ENCODE measurements at places on chromosomes 1 and 21.

GRCh38 chr1:60891281-60891680, 191.1 kb upstream of the NFIA start:
- DNase-seq = no peak

DNA sequence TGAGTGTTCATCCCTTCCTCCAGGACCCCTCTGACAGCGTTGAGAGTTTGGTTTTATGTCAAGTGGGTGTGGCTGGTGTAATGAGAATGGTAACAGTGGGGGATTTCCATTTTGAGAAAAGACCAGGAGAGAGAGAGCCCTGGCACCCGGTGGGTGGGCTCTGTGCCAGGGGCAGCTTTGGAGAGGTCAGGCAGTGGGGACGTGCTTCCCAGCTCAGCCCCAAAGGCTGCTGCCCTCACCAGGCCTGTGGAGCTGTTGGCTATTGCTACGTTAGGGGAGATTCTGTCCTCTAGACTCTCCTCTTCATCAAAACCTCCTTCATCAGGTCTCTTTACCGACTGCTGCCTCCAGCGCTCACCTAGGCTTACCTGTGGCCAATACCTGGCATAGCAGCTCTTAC, 176.3 kb downstream of the PTPRU start:
- DNase-seq = no peak

DNA sequence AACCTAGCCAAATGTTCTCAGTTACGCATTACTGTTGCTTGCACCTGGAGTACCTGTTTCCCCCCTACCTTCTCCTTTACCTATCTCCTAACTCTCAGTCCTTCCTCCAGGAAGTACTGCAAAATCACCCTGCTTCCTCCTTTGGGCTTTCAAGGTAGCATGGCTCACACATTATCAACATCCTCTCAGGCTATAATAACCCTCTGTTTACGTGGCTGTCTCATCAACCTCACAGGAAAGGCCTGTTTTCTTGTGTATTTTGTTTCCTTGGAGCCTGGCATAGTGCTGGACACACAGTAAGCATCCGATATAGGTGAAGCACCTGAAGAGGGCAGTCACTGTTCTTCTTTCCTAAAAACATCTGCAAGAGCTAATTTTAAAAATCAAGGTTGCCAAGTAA, 32.7 kb upstream of the ANGPTL7 start:
- no peak for DNase-seq

- DNase-seq = no peak
These were observed 7.6 kb downstream of the ENO1 start for GRCh38 chr1:8870616-8871538.

DNA sequence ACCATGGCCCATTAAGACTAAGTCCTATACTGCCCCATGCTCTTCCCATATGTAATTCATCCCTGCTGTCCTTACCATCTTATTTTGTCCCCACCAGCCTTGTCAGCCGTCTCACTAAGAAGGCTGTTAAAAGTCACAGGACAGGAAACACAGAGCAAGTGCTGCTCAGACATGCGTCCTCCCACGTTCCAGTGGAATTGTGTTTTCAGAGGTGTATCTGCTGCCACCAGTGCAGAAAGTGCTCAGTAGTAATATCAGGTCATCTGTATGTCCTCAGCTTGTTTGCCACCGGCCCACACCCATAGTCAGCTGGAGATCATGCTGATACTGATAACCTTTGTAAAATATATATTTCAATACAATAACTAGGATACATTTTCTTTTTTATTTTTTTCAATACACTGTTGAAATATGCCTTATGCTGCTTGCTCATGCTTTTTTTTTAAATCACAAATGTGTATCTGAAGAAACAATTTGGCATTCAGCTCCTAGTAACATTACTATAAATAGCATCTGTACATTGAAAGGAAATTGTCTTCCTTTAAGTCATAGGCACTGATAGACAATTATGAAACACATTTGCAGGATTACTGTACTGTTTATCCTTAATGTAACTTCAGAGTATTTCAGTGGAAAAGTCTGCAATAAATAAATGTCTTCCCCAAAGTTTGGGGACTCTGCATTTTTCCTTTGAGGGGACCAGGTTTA, 156.9 kb downstream of the EDEM3 start:
- DNase-seq = no peak

GRCh38 chr1:111225717-111226400, 1.7 kb upstream of the CHI3L2 start:
- no peak for DNase-seq

DNA sequence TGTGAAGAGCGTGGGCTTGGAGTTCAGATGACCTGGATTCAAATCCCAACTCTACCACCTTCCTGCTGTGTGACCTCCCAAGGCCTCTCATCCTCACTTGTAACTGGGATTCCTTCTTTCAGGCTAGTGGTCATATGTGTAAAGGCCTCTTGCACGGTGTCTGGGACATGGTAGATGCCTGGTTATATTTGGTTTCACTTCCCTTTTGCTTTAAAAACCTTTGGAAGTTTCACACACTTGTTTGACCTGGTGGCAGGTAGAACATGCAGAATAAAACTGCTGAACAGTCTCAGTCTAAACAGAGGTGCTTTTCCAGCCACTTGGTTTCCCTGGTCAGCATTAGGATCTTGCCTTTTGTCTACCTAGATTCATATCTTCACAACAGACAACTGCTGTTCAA, 37.0 kb upstream of the RCAN3 start:
- DNase-seq = no peak

DNA sequence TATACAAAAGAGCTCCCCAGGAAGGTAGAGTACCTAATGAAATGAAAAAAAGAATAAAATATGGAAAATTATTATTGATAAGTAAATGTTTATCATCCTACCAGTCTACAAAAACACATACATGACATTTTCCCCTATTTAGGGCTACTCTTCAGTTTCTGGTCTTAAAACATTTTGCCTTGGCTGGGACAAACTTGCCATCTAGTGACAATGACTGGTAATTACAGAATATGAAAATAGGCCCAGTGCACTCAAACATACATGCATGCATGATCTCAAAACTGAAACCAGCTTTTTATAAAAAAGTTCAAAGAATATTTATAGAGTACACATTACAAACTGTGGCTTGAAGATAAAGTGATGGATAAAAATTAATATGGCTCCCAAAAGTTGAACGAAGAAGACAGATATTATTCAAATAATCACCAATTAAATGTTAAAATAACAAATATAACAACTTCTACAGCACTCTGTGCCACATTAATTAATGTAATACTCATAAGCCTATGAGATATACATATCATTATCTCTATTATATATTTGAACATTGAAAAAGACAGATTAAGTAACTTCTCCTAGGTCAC, 10.5 kb upstream of the RNPC3 start:
- no peak for DNase-seq

DNA sequence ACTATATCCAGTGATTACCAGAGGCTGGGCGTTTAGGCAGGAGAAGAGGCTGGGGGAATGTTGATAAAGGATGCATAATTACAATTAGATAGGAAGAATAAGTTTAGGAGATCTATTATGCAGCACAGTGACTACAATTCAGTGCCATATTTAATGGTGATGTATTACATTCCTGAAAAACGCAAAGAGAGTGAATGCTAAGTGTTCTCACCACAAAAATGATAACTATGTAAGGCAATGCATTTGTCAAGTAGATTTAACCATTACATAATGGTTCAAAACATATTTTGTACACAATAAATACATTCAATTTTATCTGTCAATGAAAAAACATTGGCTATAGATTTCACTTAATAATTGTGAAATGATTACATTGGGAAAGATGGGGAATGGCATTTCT, 548.9 kb downstream of the NUF2 start:
- no peak for DNase-seq

DNA sequence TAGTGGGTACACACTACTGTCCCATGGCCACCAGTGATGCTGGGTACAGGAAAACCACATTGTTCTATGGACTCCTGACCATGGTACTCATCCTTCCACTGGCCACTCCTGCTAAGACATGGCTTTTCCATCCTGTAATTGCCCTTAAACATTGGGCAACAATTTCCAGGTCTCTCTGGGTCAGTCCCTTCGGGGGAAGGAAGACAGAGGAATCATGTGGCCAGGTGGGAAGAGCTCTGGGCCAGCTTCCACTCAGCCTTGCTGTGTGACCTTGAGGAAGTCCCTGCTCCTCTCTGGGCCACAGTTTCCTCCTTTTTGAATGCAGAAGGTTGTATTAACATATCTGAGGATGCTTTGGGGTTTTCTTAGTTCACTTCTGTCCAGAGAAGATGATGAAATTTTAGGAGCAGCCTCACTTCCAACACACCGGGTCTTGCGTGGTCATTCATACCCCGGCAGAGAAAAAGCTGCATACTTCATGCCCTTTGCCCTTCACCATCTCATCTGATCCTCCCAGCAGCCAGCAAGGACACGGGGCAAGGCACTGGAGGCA, 50.8 kb downstream of the SRRM1 start:
- no peak for DNase-seq

GRCh38 chr1:172451002-172451443, 7.2 kb upstream of the PIGC start:
- DNase-seq = no peak

- peak; percentile 34 for DNase-seq
These were observed 9.0 kb downstream of the DDX59 start for GRCh38 chr1:200660719-200661118.

GRCh38 chr1:18951818-18952391, 4.6 kb downstream of the IFFO2 start:
- no peak for DNase-seq

- no peak for DNase-seq
These were observed 27.5 kb downstream of the INTS7 start for GRCh38 chr1:212007886-212008285.

DNA sequence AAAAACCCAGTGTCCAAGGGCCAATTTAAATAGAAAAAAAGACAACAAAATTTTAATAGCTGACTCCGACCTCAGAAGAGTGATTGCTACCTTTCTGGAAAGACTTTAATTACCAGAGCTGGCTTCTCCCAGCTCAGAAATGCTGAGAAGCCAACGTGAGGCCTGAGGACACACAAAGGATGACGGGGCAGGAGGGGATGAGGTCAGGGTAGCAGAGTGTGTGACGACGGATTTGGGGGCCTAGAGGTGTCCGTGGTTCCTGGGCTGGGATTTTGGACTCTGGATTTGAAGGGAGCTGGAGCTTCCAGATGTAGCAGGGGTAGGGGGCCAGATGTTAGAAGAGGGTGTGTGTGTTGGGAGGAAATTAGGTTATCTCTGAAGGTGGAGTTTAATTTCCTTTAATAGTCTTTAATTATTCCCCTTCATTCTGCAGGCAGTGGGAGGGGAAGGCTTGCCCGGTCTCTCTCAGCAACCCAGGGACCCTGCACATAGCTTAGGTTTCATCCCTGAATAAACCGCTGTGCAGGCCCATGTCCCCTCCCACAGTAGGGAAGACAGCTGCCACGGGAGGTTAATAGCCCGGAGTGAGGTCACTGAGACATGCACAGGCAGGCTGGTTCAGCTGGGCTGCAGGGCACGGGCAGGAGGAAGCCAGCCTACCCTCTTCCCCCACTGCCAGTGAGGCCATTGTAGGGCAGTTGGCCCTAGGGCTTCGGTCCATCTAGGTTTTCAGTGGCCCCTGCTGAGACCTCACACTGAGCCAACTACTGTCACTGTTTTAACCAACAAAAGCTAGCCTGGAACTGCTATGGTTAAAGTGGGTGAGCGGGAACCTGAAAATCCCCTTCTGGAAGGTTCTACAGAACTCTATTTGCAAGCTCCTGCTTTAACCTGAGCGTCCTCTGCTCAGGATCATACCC, 3.8 kb upstream of the PADI3 start:
- no peak for DNase-seq

- no peak for DNase-seq
These were observed 658.4 kb upstream of the ZP4 start for GRCh38 chr1:238549137-238549536.

- DNase-seq = no peak
These were observed 44.1 kb upstream of the KCND3 start for GRCh38 chr1:112033439-112034120.

- no peak for DNase-seq
These were observed 6.9 kb upstream of the CLIC6 start for GRCh38 chr21:34661848-34662247.

DNA sequence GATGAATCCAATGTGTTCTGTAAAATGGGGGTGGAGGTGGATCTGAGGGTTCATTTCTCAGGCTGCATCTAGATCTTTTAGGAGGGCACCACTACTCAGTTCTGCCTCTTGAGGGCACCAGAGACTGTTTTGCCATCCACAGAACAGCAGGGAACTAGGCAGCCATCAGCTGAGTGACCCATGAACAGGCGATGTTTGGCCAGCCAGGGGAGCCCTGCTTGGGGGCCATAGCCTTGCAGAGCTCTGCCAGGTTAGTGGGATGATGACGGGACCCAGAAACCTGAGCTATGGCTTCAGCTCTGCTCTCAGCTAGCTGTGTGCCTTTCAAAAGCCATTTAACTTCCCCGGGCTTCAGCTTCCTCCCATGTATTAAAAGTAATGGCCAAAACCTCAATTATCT, 13.4 kb upstream of the NOS1AP start:
- DNase-seq = peak; percentile 68

- DNase-seq = no peak
These were observed 5.1 kb upstream of the ENAH start for GRCh38 chr1:225658041-225658440.

GRCh38 chr1:21689661-21690372, 20.7 kb upstream of the RAP1GAP start:
- DNase-seq = no peak

DNA sequence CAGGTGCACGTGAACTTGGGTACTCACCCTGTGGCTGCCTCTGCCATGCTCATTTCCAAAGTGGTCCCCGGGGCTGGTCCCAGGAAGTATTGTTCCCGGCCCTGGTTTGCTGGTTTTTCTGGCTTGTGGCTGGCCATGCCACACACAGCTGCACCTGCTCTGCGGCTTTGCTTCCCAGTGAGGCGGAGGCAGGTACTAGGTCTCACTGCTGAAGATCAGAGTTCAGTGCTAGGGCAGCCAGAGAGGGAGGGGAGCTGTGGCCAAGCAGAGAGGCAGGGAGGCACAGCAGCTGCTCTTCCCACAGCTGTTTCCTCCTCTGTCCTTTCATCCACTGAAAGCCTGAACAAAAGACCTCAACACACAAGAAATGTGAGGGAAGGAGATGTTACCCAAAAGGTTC, 30.5 kb downstream of the ENO1 start:
- no peak for DNase-seq

- DNase-seq = no peak
These were observed 74.7 kb downstream of the RUNX1 start for GRCh38 chr21:34974162-34974981.

- no peak for DNase-seq
These were observed 18.5 kb upstream of the LRRC53 start for GRCh38 chr1:74530892-74531291.

DNA sequence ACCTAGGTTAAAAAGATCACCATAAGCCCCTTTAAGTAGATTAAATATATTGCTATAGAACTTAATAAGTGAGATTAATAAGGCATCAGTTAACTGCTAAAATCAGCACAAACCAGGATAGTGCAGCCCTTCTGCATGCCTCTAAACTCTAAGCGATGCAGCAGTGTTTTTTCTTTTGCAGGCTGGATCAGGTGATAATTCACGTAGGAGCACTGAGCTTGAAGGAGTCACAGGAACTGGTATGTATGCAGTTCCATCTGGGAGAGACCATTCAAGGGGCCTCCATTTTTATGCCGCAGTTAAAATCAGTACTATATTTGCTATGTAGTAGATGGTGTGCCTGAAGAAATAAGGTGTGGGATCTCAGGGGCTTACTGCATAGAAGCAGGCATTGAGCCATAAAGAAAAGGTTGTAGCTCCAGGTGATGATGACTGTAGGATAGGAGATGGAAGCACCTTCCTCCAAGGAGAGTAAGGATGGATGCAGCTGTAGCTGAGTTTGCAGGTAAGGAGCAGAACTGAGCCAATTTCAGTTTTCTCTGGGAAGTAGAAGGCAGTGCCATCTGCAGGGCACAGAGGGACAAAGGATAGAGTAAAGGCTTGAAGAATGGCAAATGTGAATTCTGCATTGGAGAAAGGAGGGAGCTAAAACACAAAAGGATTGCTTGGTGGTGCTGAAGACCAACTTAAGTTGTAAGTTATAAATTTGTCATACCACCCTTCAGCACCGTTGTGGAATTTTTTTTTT, 22.6 kb downstream of the NPL start:
- DNase-seq = no peak
